ENCODE measurements at places on chromosomes 7 and 10.

- DNase-seq = no peak
These were observed 370.8 kb downstream of the PLXNA4 start for GRCh38 chr7:132205509-132205908.

DNA sequence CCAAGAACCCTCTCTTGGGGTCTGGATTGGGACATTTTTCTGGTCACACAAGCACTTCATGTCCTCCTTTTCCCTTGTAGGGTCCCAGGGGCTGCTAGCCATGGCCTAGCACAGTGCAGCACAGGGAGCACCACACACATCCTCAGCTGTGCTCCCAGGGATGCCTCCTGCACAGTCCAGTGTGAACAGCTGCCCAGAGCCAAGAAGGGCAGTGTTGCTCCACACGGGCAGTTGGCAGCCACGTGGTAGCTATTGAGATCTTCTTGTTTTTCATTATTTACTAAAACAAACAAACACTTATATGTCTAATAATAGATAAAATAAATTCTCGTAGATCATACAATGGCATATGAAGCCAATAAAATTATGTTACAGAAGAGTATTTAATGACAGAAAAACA is 13.9 kb upstream of the LANCL2 start:
- DNase-seq = no peak

DNA sequence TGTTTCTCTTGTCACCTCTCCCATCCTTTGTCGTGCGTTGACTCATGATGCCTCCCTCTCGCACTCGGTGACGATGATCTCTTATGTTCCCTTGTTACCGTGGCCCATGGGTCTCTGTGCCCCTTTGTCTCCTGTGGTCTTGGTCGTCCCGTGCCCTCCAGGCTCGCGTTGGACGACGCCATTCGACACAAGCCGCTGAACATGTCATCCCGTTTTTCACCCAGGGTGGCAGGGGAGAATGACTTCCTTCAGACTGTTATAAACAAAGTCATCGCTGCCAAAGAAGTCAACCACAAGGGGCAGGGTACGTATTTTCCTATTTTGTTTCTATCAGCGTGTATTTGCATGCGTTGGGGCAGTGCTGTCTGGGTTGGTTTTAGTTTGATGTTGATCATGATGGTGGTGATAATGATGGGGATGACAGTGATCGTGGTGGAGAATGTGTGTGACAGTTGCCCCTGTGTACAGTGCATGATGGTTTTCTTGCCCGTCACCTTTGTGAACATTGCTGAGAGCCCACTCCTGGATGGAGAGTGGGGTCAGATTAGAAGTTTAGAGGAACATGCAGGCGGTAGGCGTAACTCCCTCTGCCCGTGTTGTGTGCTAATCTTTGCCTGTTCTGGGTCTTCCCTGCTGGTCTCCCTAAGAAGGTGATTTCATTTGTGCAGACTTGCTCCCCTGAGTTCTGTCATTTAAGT is 107.0 kb downstream of the DOCK1 start:
- DNase-seq = no peak

- no peak for DNase-seq
These were observed 78.6 kb upstream of the GLI3 start for GRCh38 chr7:42315631-42316030.

GRCh38 chr7:76326646-76327233 is 24.3 kb downstream of the HSPB1 start:
- DNase-seq = no peak

DNA sequence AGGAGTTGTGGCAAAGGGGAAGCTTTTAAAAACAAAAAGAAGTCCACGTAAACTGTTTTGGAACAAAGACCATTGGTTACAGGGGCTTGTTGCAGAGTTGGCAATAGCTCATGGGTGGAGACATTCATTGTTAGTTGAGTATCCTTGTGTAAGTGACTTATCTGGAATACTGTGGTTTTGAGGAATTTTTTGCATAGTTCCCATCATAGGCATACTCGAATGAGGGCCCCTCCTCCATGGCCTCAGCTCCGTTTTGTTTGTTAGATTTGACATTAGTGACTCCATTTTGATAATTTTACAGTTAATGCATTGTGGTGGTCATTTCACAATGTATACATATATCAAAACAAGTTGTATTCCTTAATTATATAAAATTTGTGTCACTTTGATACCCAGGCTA is 12.8 kb upstream of the SMKR1 start:
- no peak for DNase-seq

DNA sequence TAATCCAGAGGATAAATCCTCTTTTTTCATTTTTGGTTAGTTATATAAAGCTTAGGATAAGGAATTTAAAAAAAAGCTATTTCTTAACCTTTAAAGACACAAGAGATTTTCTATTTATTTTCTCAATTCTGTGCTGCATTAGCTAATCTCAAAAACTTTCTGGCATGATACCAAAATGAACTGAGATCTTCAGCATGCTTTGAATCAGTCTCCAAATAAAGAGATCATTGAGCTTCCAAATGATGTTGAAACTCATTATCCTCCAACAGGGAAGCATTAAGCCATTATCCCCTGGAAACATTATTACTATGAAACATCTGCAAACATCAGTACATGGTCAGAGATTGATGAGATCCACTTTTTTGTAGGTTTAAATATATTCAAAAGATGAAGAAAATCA is 350.3 kb upstream of the TEX47 start:
- DNase-seq = no peak

DNA sequence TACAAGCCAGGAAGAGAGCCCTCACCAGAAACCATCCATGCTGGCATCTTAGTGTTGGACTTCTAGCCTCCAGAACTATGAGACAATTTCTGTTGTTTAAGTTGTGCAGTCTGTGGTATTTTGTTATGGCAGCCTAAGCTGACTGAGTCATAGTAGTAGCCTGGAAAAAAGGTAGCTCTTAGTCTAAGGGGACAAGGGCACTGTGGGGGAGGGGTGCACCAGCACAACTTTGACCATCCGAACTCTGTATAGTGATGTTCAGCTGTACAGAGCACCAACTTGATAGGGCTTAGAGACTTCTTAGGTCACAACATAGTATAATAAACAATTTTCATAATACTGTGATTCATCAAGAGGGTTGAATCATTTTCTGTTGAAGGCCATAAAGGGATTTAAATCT is 14.3 kb downstream of the EIF4EBP2 start:
- DNase-seq = no peak

GRCh38 chr7:7385421-7385820 is 150.3 kb downstream of the COL28A1 start:
- DNase-seq = no peak

GRCh38 chr10:112026438-112026837 is 157.1 kb downstream of the GPAM start:
- no peak for DNase-seq

DNA sequence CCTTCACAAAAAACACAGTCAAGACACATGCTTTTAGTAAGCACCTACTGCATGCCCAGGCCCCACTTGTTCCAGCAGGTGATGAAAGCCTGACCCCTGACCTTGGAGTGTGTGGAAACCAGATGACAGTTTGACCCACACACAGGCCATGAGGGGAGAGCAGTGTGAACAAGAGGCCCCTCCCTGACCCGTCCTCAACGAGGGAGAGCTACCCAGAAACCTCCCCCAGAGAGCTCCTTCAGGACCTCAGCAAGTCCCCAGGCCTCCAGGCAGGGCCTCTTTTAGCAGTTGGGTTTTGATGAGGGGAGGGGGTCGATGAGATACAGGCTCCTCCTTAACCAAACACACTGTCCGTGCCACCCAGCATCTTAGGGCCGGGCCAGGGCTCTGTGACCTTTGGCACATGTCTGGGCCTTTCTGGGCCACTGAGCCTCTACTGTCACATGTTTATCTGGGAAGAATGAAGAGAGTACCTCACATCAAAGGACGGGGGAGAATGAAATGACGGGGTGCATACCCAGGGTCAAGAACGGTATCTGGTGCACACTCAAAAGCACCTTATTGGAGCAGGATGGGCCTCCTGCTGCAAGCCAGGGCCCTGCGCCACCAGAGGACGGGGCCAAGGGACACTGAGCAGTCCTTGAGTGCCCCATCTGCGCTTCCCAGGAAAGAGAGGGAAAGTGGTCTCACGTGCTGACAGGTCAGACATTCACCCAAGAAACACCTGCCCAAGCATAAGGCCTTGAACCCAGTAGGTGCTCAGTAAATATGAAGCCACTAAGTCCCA is 202.6 kb upstream of the ZMIZ1 start:
- DNase-seq = no peak

- no peak for DNase-seq
These were observed 82.0 kb downstream of the ELFN1 start for GRCh38 chr7:1752111-1752510.

DNA sequence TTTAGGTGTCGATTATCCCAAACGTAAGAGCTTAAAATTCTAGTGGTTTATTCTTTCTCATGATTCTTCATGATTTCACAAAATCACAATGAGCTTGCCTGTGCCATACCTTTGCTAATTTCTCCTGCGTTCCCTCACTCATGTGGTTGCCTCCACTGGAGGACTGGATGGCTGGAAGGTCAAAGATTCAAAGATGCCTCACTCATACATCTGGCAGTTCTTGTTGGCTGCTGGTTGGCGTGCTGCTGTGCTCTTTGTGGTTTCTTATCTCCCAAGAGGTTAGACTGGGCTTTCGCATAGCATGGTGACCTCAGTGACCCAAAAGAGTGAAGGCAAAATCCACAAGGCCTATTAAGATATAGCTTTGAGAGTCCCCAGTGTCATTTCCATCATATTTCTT is 877.6 kb upstream of the AUTS2 start:
- DNase-seq = no peak

DNA sequence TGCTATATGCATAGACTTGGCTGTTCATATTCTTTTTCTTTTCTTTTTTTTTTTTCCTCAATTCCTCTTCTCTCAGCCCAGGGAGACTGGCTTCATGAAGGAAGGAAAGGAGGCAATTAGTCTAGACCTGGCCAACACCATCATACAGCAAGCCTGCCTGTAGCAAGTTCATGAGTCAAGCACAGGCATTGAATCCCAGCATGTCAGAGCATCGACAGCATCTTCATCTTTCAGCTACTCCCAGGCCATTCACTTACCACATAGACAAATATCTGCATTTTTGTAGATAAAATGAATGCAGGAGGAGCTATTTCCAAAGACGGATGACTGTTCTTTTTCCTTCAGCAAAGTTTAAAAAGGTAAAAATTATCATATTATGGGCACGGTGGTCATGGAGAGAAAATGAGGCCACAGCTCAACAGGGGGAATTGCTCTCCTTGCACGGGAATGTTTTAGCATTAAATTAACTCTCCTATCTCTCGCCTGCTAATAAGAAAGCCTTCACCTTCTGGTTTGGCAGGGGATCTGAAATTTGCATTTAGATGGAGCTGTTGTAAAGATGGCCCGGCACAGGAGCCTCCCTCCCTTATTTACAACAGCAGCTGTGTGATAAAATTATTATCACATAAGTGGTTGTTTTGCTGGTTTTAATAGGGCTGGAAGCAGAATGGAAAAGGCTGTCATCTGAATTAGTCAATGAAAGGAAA is 626.5 kb upstream of the AUTS2 start:
- DNase-seq = no peak

DNA sequence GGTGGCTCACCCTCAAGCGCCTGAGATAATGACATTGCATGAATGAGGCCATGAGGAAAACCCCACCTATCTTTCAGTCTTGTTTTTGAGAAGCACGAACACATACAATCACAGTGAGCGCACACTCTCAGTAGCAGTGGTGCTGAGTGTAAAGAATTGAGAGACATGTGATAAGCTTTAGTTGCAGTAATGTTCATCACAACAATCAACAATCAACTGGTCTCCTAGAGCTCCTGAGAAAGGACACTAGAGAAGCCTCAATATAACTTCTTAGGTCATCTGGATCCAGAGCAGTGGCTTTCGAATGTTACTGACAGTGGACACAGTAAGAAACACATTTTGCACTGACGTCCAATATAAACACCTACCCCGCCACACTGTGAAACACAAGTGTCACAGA is 12.8 kb downstream of the ERLIN1 start:
- DNase-seq = no peak
